ENCODE measurements at places on chromosomes 4 and X. TPM values are rescaled to one million over a fixed set of nuclear protein-coding genes. Genes with fewer than 3 reads are reported as not detected.

Gene FMR1NB
- total RNA-seq, result not detected

Gene VCX3B
- not detected for total RNA-seq

Gene POU3F4
- total RNA-seq, result not detected

Gene STATH
- total RNA-seq, result not detected

Gene STK32B
- 1.5 TPM for total RNA-seq

Gene MAGEA10
- total RNA-seq, result not detected

Gene TCEAL3
- 15.6 TPM for total RNA-seq

Gene ASB12
- total RNA-seq, result not detected

Gene HTN1
- not detected for total RNA-seq

Gene TRAPPC11
- 46.7 TPM for total RNA-seq

Gene ARHGAP36
- not detected for total RNA-seq

Gene CLTRN
- 0.75 TPM for total RNA-seq

Gene AMBN
- not detected for total RNA-seq

Gene GASK1B
- total RNA-seq, result 59.0 TPM

Gene MAGIX
- 0.49 TPM for total RNA-seq

Gene C4orf50
- under 0.01 TPM for total RNA-seq

Gene PCSK1N
- total RNA-seq, result not detected

Gene CPLX1
- 0.34 TPM for total RNA-seq

Gene PLCXD1
- 11.7 TPM for total RNA-seq

Gene GAGE12J
- not detected for total RNA-seq

Gene GYPA
- not detected for total RNA-seq

Gene PAK3
- total RNA-seq, result 1.3 TPM

Gene AVPR2
- total RNA-seq, result 6.2 TPM

Gene EVC
- total RNA-seq, result 37.0 TPM

Gene CLDN22
- total RNA-seq, result not detected

Measured in subcutaneous adipose tissue (tissue), 4 donors.